Cardiac muscle cell (in vitro differentiated cells and primary cell): ENCODE measurements at places on chromosomes 4 and X.

GRCh38 chr4:40812386-40812785 is 62.6 kb downstream of the NSUN7 start:
- DNase-seq = no peak

DNA sequence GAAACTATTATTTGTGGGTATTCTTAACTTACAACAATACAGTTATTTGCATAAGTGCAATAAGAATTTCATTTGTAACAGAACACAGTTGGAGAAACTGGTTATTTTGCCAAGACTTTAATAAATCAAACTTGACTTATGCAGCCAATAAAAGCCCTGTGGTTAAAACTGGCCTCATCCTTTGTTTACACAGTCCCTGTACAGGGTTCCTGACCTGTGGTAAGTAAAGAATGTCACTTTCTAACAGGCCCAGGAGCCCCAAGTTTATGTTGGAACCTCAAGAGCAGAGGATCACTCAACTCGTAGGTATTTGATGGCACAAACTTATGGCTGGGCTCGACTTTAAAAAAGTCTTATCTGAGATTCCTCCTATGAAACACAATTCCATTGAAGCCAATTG is 88.6 kb upstream of the PTCHD1 start:
- no peak for DNase-seq

- DNase-seq = no peak
These were observed 32.3 kb downstream of the MAML3 start for GRCh38 chr4:140121646-140122045.

DNA sequence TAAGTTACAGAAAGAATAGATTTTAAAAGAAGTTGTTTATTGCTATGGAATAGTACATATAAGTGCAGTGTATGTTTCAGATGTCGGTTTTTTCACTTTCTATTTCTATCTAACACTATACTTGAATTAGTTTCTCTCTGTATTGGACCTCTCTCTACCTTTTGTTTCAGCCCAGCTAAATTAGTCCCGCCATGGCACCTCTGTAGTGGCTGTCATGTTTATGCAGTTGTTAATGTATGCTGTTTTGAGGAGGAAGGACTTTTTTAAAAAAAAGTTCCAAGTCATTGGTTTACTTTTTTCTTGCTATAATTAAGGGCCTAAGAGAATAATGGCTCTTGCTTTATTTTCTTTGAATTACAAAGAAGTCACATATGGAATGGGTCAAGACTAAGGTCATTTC is 118.1 kb downstream of the AKAP4 start:
- DNase-seq = no peak

DNA sequence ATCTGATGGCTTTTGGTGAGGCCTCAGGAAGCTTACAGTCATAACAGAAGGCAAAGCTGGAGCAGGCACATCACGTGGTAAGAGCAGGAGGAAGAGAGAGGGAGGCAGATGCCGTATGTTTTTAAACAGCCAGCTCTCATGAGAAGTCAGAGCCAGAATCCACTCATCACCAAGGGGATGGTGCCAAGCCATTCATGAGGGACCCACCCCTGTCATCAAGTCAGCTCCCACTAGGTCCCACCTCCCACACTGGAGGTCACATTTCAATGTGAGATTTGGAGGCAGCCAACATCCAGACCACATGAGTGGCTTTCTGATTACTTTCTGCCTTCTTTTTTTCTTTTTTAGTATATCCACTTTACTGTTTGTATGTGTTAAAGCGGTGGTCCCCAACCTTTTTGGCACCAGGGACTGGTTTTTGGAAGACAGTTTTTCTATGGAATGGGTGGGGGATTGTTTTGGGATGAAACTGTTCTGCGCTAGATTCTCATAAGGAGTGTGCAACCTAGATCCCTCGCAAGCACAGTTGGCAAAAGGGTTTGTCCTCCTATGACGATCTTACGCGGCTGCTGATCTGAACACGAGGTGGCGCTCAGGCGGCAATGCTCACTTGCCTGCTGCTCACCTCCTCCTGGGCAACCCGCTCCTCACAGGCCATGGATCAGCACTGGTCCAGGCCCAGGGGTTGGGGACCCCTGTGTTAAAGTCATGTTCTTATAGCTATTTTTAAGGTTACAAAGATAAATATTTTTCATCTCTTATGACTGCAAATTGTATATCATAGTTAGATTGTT is 61.7 kb downstream of the SLIT2 start:
- DNase-seq = peak; percentile 47

DNA sequence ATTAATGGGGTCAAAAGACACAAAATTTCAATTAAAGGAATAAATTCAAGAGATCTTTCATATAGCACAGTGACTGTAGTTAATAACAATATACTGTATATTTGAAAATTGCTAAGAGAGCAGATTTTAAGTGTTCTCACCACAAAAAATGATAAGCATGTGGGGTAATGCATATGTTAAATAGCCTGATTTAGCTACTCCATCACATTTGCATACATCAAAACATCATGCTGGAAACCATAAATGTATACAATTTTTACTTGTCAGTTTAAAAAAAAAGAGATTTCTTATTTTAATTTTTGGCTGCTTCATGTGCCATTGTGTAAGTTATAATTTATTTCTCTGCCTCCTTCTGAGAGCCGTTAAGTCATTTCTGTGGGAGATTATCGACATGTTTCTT is 65.9 kb downstream of the FAM184B start:
- no peak for DNase-seq

GRCh38 chr4:78056265-78057129 is 626 bp upstream of the FRAS1 start:
- peak; percentile 94 for DNase-seq

DNA sequence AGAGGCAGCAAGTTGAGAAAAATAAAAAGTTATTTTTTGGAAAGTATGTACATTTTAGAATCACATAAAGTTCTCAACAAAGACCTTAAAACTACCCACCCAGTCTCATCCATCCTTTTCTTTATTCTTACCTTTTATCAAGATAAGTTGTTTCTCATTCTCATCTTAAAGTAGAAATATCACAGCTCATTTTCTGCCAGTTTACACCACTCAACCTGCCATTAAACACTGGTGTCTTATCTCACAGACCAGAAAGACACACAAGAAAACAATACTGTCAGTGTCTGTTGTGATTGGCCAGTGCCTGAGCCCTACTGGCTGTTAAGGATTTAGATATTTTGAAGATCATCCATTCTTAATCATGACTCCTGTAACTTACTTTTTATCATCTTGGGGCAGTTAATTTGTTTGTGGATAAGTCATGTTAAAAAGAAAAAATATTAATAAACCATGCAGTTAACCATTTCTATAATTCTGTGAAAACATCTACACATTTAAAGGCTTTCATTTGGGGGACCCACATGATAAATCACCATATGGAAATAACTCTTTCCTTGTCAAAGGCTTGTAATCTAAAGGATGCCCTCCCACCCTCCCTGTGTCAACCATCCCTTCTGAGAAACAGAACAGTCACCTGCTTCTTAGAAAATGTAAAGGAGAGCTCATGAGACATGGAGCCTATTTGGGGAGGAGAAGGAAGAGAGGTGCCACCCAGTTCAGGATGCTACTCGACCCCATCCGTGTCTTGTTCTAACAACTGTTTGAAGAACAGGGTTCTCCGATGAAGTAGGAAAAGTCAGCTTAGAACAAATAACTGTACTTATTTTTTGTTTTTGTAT is 897.2 kb upstream of the INTU start:
- DNase-seq = no peak

- no peak for DNase-seq
These were observed 161.7 kb downstream of the SHROOM3 start for GRCh38 chr4:76596713-76597112.

DNA sequence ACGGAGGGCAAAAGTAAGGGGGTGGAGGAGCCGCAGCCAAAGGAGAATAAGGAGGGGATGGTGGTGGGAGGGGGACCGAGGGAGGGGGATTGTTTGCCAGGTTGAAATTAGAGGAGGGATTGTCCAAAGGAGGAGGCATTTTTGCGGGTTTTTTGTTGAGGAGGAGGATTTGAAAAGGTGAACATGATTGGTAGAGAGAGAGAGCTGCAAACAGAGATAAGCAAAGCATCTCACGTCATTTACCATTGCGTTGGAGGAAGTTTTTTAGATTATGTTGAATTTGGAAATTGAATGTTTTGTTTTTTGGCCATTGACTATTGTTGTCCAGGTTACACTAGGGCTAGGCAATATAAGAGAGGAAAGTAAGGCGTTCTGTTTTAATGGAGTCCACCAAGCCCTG is 54.5 kb upstream of the ABCB7 start:
- DNase-seq = no peak

DNA sequence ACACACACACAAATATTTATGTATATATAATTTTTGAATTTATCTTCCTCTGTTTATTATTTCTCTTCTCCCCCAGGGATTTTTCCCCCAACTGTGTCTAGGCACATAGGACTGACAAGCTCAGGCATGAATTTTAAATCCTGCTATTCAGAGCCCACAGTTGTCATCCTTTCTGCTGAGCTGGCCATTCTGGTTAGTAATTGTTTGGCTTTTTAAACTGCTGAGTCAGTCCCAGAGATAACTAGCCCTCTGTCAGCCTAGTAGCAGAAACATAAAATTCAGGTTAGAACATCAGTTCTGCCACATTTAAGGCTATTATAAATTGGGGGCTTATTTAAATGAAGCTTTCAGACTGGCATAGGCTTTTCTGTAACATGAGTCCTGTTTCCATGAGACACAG is 151.7 kb upstream of the MAOA start:
- no peak for DNase-seq

- DNase-seq = no peak
These were observed 43.0 kb upstream of the PSAPL1 start for GRCh38 chr4:7477695-7478094.

- DNase-seq = no peak
These were observed 11.4 kb downstream of the SHROOM2 start for GRCh38 chrX:9797384-9798360.

- DNase-seq = no peak
These were observed 210.1 kb upstream of the CXCL13 start for GRCh38 chr4:77395481-77395880.

DNA sequence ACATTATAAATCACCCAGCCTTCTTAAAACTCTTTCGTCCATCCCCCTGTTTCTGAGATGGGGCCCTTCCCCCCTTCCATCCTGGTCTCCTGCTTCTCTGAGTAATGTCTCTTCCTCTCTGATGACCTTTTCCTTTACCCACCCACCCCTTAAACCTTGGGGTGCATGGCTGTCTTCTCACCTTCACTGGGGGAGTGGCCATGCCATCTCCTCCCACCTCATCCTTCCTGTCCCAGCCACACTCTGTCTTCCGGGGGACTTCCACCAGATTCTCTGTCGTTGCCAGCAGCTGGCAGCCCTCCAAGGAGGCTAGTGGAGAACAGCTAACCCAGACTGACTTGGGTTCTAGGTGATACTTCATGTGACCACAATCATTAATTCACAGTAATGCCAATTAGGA is 83.2 kb upstream of the SCML1 start:
- no peak for DNase-seq

DNA sequence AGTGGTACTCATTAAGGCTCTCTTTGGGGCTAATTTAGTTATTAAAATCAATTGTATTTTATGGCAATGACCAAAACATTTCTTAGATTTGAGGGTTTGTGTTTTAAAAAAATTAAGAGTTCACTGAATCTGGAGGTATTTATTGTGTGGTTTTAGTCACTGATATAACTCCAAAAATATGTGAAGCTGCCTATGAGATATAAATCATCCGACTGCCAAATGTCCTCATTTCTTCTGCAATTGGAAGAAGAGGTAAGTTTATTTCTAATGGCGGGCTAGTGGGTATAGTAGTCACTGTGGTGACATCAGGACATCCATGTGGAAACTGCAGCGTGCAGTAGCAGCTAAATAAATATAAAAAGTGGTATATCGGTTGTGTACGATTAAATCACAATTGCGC is 205.5 kb downstream of the MID1 start:
- peak; percentile 2 for DNase-seq

DNA sequence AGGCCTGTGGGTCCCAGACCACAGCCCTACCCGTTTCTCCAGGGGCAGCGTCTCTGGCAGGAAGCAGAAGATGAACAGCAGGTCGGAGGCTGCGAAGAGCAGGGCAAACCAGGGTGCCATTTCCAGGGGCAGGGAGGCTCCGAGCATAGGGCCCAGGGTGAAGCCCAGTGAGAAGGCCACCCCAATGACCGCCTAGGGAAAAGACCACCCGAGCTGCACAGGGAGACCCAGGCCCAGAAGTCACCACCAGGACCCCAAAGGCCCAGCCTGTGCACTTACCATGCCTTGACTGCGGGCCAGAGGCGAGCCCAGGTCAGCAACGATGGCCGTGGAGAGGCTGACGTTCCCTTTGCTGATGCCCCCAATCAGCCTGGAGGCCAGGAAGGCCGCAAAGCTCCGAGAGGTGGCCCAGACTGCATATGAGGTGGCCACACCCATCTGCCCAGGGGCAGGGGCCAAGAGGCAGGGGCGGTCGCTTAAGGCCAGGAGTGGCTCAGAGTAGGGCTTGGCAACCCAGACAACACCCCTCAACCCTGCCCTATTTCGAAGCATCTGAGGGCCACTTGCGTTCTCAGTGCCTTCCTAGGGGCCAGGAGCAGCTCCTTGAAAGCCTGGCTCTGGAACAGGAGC is 30.8 kb downstream of the NOP14 start:
- DNase-seq = no peak

- DNase-seq = no peak
These were observed 330.7 kb upstream of the RASGEF1B start for GRCh38 chr4:81802285-81802846.

DNA sequence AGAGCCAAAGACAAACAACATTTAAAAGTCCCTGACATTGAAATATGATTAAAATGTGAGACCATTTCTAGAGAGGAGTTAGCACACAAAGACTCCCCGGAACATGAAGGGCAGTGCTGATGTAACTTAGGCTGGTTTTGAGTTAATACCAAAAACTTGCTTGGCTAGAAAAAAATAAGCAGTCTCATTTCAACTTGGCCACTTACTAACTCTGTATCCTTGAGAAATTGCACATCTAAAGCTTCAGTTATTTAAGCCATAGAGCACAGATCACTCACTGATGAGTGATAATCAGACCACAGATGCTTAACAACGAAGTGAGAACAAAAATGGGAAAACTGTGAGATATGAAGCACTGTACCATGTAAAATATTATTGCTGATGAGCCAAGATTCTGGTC is 65.9 kb upstream of the MAOA start:
- no peak for DNase-seq

- DNase-seq = no peak
These were observed 163.7 kb downstream of the CPE start for GRCh38 chr4:165542476-165542875.

- DNase-seq = no peak
These were observed 27.1 kb downstream of the PDLIM3 start for GRCh38 chr4:185508181-185508580.

DNA sequence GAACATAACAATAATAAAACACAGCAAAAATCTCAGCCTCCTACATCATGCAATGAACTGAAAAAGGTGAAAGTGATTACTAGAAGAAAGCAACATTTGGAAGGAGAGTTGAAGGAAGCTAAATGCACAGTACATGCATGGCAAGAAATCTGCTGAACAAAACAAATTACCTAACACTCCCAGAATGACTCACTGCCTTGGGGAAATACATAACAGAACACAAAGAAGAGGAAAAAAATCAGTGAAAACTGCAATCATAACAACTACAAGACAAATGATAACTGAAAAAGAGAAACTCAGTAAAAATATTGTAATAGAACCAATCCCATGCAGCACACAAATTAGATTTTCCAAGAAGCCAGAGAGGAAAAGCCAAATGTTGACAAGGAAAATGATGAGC is 1513.2 kb downstream of the ARAP2 start:
- no peak for DNase-seq
